ENCODE measurements at places on chromosomes 16 and 17.

- DNase-seq, result no peak
Observed at GRCh38 chr17:31680126-31680525, 178.9 kb downstream of the COPRS start.

DNA sequence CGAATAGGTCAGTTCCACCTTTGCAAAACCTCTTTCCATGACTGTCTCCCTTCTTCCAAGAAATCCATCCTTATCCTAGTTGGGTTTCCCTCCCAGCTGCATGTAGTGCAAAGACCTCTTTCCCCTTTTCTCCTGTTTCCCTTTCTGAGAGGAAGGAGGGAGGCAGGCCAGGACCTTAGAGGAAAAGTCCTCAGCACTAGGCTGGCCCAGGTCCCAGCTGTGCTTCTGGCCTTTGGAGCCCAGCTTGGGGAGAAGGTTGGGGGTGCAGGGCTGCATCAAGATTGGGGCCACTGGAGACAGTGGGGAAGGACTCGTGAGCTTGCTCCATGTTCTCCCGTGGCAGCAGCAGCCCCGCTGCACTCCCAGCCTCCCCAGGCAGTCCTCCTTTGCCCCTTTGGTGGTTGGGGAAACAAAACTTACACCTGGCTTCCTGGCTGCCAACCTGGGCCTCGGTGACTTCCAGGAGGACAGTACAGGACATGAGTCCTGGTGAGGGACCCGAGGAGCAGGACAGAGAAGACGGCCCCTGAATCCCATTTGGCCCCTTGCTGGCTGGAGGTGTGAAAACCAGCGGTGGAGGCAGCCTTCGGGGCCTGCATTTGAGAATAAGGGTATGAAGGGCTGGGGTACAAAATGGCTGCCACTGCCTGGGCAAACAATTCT is 481 bp downstream of the HEXIM2 start:
- DNase-seq, result no peak

DNA sequence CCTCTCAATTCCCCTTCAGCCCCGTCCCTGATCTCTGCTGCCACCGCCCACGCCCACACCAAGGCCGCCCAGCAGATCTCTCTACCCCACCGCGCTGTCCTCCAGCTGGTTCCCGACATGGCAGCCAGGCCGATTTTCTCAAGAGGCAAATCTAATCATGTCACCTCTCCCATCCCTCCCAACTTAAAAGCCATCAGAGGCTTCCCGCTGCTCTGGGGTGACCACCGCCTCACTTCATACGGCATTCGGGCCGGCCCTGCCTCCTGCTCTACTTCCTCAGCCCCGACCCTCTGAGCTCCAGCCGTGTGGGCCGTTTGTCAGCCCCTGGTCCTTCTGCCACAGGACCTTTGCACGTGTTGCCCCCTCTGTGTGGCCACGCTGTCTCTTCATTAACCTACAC is 63.2 kb downstream of the RPH3AL start:
- DNase-seq, result no peak

DNA sequence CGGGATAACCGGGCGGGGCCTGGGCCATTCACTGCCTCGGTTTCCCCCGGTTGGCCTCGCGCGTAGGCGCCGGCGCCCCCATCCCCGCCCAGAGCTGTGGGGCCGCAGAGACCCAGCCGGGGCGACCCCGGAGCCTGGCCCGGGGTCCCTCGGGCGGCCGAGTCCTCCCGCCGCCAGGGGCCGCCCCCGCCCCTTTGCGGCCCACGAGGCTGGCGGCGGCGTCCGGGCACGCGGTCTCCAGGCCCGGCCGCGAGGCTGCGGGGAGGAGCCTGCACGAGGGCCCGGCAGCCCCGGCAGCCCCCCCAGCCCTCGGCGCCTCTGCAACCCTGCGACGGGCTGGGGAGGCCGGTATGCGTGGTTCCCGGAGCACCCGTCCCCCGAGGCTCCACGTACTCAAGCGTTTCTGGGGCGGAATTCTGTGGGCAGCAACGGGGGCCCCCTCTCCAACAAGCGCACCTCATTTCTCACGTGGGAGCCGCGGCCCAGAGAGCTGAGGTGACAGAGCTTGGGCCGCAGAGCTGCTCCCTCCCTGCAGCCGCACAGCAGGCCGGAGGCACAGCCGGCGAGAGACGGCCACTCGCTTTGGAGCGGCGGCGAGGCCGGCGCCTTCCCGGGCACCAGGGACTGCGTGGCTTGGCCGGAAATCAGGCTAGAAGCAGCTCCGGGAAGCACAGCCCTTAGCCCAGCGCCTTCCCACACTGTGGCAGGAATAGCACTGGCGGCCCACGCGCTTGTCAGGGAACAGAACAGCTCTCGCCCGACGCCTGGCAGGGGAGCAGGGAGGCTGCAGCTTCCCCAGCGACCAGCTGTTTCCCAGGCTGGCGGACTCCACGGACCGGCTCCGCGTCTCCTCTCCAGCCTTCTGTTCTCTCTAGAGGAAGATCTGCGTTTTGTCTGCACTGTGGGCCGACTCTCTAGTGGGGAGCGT is 867 bp upstream of the LIMD2 start:
- peak; percentile 61 for DNase-seq

- DNase-seq, result no peak
Observed at GRCh38 chr17:66290101-66290722, 12.2 kb upstream of the PRKCA start.

DNA sequence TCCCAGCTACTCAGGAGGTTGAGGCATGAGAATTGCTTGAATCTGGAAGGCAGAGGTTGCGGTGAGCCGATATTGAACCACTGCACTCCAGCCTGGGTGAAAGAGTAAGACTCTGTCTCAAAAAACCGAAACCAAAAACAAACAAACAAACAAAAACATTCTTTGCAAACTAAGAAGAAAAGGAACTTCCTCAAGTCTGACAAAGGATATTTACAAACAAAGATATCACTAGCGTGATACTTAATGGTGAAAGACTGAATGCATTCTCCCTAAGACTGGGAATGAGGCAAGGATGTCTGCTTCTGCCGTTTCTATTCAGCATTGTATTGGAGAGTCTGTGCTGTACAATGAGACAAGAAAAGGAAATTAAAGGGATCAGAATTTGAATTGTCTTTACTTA is 10.5 kb upstream of the MPO start:
- no peak for DNase-seq

GRCh38 chr17:48795444-48796162 is 21.4 kb downstream of the TTLL6 start:
- no peak for DNase-seq

Data from activated CD4-positive, CD25-positive, alpha-beta regulatory T cell treated with anti-CD3 and anti-CD28 coated beads, Interleukin-2, amount 50 U/mL, for 72 hours (primary cell).